ENCODE measurements at places on chromosomes 1 and 21. TPM values are rescaled to one million over a fixed set of nuclear protein-coding genes. Genes with fewer than 3 reads are reported as not detected.

DNA sequence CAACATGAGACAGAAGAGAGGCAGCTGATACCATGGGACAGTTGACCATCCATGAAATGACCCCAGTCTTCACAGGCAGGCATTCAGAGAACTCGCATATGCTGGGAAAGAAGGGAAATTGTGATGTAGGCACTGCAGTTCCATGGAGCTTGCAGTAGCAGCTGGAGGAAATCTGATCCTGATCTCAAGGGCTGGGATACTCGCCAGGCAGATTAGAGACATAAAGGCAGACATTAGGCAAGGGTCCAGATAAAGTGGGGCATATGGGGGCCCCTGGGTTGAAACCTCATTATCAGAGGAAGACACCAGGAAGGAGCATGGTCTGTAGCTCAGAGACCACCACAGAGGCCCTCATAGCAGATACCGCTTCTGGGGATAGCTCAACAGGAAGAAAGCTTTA lies 48.7 kb upstream of the TNR start:
- no peak for DNase-seq

GRCh38 chr1:68917456-68917855 lies 420.6 kb upstream of the DEPDC1 start:
- DNase-seq, result no peak

DNA sequence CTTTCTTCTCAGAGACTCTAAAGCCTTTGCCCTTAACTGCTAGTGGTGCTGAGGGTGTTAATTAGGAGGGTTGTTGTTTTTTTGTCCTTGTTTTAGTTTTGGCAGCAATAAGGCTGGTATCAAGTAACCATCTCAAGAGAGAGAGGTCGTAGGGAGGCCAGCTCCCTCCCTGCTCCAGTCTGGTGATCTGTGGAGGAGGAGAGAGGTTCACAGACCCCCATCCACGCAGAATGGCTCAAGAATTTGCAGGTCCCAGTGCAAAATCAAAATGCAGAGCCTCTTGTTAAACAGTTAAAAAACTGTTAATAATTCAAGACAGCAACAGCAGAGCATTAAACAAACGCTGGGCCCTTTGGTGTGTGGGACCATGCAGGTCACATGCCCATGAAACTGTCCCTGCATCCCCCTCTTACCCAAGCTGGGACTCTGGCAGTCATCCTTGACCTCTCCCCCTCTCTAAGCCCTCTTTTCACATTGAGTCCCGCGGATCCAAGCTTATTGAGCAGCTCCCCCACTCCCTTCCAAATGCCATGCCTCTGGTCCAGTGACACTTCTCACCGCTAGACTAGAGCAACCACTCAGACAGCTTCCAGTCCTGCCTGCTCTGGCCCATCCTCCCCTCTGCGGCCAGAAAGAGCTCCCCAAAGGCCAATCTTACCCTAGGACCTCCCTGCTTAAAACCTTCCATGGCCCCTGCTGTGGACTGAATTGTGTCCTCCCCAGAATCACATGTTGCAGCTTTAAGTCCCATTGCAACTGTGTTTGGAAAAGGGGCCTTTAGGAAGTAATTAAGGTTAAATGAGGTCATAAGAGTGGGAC lies 47.7 kb upstream of the RPL11 start:
- no peak for DNase-seq

DNA sequence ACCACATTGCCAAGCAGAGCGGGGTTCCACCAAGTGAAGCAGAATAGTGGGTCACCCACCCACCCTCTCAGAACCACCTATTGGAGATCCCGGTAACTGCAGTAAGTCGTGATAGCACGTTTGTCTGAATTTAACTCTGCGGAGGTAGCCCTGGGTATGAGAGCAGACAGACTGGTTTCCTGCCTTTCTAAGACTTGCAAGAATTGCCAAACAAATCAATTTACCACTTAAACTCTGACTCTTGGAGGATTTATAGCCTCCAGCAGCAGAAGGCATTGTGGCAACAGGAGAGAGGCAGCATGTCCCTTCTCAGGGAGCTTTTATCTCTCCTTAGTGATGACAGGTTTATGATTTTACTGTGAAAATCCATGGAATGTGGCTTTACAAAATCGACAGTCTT lies 287.9 kb upstream of the FMN2 start:
- DNase-seq, result no peak

- DNase-seq, result no peak
Observed at GRCh38 chr1:208252836-208253576, 8.8 kb upstream of the PLXNA2 start.

NEK2 gene
- 15.5 TPM for polyA plus RNA-seq

GLIS1 gene
- polyA plus RNA-seq, result not detected

Data from left lung (tissue), 14 donors.